ENCODE measurements at places on chromosomes 5 and 9. TPM values are rescaled to one million over a fixed set of nuclear protein-coding genes. Genes with fewer than 3 reads are reported as not detected.

Gene PCDHGA1
- 0.26 TPM for total RNA-seq

DNA sequence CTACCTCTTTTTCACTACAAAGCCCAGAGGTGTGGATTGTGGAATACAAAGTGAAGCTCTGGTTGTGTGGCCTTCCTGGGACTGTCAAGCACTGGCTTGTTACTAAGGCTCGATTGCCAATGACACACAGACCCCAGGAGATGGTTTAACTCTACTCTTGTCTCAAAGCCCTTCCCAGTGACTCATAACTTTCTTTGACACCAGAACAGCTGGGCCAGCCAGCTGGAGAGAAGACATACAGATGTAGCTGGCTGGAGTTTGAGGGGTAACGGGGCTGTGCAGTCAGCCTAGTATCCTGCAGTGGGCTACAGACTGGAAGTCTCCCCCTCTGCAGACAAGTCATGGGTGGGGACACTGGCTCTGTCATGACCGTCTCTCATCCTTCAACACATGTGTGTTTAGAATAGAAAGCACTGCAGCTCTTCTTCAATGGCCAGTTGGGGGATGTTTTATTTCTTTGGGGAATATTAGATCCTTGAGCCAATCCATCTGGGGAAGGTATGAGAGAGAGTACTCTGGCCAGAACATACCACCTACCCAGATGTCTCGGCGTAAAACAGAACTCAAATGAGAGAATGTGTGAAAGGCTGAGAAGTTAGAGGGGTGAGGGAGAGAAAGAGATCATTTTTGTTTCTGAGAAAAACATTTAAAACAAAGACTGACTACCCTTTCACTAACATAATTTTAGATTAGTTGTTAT is 53.3 kb downstream of the SEMA6A start:
- DNase-seq: no peak

Gene DND1
- total RNA-seq: 0.13 TPM

Gene NFIB
- total RNA-seq: 147 TPM

DNA sequence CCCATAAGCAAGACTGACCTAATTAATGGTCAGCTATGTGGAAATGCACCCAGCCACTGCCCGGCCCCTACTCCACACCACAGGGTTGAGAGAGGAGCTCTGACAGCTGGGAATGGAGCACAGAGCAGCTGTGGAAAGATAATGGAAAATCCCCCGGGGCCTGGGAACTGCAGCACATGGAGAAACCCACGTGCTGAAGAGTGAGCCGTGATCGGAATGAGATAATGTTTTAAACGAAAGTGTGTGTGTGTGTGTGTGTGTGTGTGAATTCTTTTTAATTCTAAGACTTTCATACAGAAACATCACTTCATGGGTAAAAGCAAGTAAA is 13.1 kb upstream of the SLC12A7 start:
- DNase-seq: peak; percentile 74

DNA sequence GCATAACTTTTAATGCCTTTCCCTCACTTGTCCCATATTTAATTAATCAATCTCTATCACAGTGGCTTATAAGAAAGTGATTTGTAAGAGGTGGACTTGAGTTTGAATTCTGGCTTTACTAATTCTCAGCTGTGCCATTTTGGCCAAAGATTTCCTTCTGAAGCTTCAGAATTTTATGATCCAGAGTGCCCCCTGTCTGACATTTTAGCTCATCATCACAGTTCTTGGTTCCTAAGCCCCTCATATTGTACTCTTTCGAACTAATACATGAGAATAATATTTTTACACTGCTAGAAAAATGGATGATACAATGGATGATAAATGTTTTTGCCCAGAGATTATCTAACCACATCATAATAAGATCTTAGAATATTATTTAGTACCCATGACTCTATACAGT is 1014.1 kb downstream of the PTPRD start:
- DNase-seq: no peak

Gene PIP5K1B
- under 0.01 TPM for total RNA-seq
